ENCODE measurements at places on chromosomes 2 and 18.

GRCh38 chr2:197121756-197122385, 188.7 kb downstream of the ANKRD44 start:
- DNase-seq: no peak

- no peak for DNase-seq
Measured at GRCh38 chr2:241209271-241209670, 20.8 kb downstream of the ANO7 start.

GRCh38 chr18:79245517-79246001, 150.2 kb upstream of the NFATC1 start:
- DNase-seq: no peak

DNA sequence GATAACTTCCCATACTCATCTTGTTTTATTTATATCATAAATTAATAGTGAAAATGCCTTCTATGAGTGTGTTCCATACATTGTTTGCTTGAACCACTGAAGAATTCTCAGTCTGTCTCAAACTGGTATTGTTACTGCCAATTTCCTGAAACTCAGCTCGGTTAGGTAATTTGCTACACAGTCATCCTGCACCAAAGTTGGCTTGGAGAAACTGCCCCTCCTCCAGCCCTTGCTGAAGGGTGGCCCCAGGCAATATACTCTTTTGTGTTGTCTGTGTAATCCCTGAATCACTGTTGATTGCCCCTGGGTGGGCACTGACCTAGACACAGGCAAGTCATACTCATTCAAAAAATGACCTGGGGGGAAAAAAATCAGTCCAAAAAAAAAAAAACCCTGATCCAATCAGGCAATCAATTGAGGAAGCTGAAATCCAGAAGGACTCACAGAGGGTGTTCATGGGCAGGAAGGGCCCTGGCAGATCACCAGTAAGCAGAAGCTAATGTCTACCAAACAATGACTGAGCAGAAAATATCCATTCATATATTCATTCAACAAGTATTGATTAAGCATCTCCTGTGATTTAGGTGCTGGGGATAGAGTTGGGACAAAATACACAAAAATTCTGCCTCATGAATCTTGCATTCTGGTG, 3.8 kb upstream of the SESTD1 start:
- DNase-seq: no peak

DNA sequence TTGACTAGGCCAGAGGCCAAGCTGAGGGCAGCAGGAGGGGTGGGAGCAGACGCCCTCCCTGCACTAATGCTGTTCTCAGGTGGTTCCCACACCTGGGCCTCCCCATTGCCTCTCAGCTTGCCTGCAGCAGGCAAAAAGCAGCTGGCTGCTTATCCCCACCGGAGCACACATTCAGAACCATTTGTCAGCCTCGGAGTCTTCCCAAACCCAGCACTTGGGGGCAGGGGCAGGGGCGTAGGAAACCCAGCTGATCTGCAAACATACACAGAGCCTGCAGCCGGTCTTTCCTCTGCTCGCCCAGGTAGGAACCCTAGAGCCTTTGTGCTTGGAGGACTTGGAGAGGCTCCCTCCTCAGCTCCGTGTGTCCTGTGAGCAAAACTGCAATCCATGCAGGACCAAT, 249.8 kb downstream of the CYP26B1 start:
- no peak for DNase-seq

All from SIG-M5 (cell line).